ENCODE measurements at places on chromosomes 3 and 15.
A peak's percentile ranks its signal among the peaks of the same experiment; 100 is the strongest.

- DNase-seq, result no peak
Observed at GRCh38 chr3:94647131-94647530, 584.3 kb downstream of the NSUN3 start.

DNA sequence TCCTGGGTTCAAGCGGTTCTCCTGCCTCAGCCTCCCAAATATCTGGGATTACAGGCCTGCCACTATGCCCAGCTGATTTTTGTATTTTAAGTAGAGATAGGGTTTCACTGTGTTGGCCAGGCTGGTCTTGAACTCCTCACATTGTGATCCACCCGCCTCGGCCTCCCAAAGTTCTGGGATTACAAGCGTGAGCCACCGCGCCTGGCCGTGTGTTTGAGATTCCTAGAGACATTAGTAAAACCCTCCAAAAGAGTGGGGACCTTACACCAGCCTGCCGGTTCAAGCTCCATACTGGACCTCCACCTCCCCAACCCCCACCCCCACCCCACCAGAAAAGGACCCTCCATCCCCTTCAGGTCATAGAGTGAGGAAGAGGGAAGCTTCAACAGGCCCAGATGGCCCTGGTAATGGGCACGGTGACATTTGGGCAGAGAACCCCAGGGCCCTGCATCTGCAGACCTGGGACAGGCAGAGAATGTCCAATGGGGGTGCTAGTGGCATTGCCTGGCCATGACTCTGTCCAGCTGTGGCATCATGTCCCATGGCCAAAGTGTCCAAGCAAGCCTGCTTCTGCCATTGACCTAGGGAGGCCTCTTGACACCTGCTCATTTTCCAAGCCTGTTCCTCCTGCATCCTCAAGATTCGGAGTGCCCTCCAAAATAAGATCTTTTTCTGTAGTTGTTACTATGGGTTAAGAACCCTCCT, 108.9 kb upstream of the KLF13 start:
- no peak for DNase-seq

GRCh38 chr3:171225165-171225564, 198.6 kb upstream of the SLC2A2 start:
- no peak for DNase-seq

- no peak for DNase-seq
Observed at GRCh38 chr3:156311431-156311830, 191.1 kb downstream of the KCNAB1 start.

DNA sequence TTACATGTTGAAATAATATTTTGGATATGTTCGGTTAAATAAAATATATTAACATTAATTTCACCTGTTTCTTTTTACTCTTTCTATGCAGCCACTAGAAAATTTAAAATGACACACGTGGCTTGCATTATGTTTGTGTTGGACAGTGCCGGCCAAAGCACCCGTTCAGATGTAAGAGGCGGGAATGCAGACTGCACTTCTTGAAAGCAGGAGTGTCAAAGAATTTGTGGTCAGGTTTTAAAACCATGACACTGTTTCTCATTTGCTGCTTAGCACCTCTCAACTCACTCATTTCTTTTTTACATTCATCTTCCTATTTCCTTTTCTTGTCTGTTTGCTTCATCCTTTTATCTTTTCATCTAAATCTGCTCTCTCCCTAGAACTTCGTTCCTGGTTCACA, 35.3 kb upstream of the MINAR1 start:
- DNase-seq, result no peak

- no peak for DNase-seq
Observed at GRCh38 chr3:11551036-11551435, 92.7 kb downstream of the VGLL4 start.

GRCh38 chr15:45921376-45921775, 286.5 kb downstream of the SQOR start:
- DNase-seq, result peak; percentile 25

- DNase-seq, result no peak
Observed at GRCh38 chr3:174792864-174793263, 66.3 kb upstream of the NAALADL2 start.

GRCh38 chr15:33198541-33198940, 4.0 kb upstream of the FMN1 start:
- no peak for DNase-seq

DNA sequence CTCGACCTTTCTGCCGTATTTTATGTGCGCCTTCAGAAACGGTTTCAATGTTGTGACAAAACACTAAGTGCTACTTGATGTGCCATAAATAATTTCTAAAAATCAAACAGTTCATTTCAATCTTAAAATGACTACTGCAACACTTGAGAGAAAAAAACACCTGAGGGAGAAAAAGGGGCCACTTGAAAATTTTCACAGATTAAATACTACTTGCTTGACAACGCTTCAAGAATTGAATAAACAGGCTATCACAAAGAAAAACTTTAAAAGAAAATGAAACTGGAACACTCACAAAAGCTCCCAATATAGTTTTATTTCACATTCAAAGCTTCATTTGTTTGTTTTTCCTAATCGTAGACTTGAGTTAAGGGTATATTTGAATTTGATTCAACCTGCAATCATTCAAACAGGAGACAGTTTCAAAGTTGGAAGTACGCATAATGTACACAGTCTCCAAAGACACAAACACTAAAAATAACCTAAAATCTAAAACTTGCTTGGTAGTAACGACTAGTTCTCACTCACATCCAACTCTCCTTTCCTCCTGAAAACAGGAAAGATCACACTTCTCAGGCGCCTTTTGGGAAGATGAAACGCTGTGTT, 380.7 kb downstream of the ERC2 start:
- DNase-seq, result no peak

- no peak for DNase-seq
Observed at GRCh38 chr15:41891946-41892345, 1.9 kb downstream of the SPTBN5 start.

GRCh38 chr3:131535131-131535530, 32.4 kb upstream of the MRPL3 start:
- DNase-seq, result no peak

- no peak for DNase-seq
Observed at GRCh38 chr15:88376574-88377174, 90.5 kb downstream of the MRPL46 start.

GRCh38 chr3:21290557-21290956, 460.5 kb downstream of the ZNF385D start:
- no peak for DNase-seq

All from stomach (tissue), 19 donors.